Activated CD8-positive, alpha-beta memory T cell treated with anti-CD3 and anti-CD28 coated beads for 1 hour (primary cell): ENCODE measurements at places on chromosomes 5 and 9.

DNA sequence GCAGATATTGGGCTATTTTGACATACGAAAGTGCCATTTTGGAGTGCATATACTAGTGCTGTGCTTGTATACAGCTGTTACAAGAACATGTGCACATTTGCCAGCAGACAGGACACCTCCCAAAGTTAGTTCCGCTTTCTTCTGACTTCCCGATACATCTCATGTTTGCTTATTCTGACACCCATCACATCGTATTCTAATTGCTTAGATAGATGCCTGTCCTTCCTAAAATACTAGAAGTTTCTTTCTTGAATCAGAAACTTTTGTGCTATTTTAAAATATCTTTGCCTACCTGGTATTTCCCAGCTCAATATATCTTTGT is 177.8 kb downstream of the TTLL11 start:
- DNase-seq = no peak

- no peak for DNase-seq
These were observed 4.3 kb upstream of the GPX3 start for GRCh38 chr5:151015974-151016587.

DNA sequence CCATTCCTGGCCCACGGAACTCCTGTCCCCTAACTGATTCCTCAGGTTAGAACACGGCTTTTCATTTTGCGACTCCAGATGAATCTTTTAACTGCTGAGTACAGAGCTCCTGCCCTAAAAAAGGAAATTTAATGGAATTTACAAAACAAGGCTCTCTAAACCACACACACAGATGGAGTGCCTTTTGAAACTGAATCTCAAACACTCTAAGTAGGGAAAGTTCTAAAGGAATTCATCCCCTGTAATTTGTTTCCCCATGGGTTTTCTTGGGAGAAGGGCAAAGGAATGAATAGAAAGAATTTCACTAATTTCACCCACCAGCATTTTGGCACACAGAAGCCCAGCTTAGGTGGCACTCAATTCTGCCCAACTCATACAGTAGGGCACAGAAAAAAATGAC is 106.5 kb downstream of the THBS4 start:
- no peak for DNase-seq

- DNase-seq = no peak
These were observed 40.0 kb downstream of the PAPPA start for GRCh38 chr9:116193636-116194035.

GRCh38 chr5:128135286-128135685 is 51.7 kb downstream of the SLC12A2 start:
- no peak for DNase-seq

- no peak for DNase-seq
These were observed 24.6 kb downstream of the ANXA6 start for GRCh38 chr5:151132963-151133362.

DNA sequence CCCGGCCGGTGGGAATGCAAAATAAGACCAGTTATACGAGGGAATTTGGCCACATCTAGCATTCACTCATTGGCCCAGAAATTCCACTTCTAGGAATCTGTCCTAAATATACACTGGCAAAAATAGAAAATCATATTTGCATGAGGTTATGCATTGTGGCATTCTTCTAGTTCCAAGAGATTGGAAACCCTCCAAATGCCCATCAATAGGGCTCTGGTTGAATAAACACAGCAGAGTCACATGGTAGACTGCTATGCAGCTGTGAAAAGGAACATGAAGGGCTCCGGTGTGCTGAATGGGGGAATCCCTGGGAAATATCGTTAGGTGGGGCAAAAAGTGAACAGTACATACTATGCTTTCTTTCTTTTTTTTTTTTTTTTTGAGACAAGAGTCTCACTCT is 36.8 kb downstream of the PTGES start:
- no peak for DNase-seq

GRCh38 chr5:176630681-176631222 is 277 bp downstream of the EIF4E1B start:
- no peak for DNase-seq

DNA sequence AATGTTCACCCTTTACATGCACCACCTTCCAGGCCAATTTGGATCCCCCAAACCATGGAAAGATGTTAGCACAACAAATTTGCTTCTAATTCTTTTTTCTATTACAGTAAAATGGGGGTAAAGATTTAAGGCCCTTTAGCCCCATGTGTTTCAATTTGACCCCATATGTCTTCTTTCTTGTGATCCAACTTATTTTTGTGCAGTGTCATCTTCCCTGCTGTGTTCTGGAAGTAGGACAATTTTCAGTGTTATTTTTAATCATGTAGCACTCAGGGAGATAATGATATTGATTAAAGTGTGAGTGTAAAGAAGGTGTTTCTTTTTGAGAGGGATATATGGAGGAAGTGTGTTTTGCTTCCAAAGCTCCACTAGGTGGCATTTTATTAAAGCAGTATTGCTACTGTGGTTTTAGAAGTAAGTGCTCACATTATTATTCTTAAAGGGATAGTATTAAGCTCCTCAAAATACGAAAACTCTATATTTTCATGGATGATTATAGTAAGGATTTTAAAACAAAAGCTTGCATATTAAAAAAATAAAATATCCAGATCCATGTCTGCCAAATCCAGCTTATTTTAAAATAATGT is 118.7 kb upstream of the ATP10B start:
- no peak for DNase-seq

DNA sequence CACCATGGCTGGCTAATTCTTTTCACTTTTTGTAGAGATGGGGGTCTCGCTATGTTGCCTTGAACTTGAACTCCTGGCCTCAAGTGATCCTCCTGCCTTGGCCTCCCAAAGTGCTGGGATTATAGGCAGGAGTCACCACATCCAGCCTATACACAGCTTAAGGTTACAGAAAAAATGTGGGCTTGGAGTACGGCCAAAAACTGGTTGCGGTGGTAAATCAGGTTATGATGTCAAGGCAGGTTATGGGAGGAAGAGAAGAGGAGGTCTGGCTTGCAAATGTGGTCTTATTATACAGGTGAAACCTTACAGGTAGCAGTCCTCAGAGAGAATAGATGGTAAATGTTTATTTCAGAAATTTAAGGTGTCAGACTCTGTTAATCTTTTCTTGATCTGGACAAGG is 30.7 kb upstream of the SYK start:
- DNase-seq = no peak

GRCh38 chr5:123120197-123120596 is 31.2 kb downstream of the PRDM6 start:
- DNase-seq = no peak

GRCh38 chr5:53291047-53291446 is 181.5 kb upstream of the MOCS2 start:
- no peak for DNase-seq

GRCh38 chr5:170629566-170630175 is 125.9 kb downstream of the KCNIP1 start:
- DNase-seq = no peak

DNA sequence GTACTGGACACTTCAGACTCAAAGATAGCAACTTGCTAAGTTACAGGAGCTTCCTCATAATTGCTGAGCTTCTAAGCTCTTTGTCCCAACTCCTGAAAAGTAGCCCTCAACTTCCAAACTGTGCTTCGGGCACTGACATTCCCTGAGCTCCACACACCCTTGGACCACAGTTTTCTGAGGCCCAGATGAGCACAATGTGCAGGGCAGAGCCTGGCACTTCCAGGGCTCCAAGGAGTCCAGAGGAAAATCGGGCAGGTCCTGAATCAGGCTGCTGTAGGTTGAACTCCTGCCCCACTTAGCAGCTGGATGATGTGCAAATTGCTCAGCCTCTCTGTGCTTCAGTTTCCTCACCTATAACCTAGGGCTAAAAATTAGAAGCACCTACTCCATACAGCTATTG is 54.6 kb upstream of the KCNIP1 start:
- DNase-seq = no peak

DNA sequence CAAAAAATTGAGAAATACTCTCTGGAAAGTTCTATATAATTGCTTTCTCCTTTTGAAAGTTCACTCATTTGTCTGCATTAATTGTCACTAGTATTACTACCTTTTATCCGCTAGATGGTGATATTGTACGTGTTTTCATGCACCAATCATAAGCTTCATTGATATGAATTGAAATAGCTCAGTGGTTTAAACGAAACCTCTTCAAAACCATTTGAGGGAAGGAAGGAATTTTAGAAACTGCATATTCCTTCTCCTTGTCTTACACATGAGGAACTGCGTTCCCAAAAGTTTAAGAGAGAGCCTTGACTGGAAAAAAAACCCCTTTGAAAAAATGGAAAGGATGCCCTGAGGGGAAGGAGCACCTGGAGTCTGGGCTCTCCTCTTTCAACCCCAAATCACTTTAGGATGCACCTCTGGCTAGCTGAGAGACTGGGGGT is 98.6 kb downstream of the YTHDC2 start:
- no peak for DNase-seq

GRCh38 chr9:33104401-33104800 is 27.9 kb upstream of the SMU1 start:
- no peak for DNase-seq

DNA sequence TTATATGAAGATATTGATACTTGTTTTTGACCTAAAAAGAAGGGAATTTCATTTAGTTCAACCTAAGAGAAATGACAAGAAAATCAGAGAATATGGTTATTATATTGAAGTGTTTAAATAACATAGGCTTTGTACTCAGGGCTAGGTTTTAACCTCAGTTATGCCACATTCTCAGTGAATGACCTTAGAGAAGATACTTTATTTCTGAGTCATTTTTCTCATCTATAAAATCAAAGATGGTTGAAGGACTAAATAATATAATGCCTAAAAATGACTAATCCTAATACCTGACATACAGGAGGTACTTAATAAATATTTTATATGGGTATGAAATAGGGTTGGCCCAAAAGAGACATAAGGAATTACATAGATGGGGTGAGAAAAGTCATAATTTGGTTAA is 32.3 kb downstream of the DIMT1 start:
- DNase-seq = no peak

GRCh38 chr9:112308588-112308987 is 24.8 kb downstream of the PTBP3 start:
- no peak for DNase-seq

- DNase-seq = no peak
These were observed 26.1 kb downstream of the PGGT1B start for GRCh38 chr5:115236599-115236998.

DNA sequence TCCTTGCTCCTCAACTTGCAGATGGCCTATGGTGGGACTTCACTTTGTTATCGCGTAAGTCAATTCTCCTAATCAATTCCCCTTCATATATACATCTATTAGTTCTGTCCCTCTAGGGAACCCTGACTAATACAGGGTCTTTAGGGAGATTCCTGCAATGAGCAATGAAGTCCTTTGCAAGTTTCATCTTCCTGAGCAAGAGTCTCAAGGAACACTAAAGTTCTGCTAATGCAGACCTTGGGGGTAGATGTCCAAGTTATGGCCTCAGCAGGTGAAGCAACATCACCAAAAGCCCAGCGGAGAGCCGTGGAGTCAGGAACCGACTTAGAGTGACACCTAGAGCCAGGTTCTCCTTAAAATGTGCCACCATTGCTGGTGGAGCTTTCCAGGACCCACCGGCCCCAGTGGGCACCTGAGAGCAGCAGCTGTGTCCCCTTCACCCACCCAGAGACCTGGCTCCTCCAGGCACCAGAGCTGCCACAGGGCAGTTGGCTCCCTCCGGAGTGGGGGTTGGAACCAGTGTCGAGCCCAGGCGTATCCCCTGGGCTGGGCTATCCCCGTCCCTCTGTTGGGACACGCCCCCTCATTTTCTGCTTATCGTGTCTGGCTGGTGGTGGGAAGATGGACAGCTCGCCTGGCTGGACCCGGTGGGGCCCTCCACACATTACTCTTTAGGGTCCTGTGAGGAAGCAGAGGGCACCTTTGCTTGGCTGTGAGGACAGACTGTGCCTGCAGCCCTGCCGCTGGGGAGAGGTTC is 10.9 kb upstream of the FCN1 start:
- DNase-seq = no peak

GRCh38 chr5:132764051-132764450 is 13.0 kb downstream of the SEPTIN8 start:
- DNase-seq = no peak

DNA sequence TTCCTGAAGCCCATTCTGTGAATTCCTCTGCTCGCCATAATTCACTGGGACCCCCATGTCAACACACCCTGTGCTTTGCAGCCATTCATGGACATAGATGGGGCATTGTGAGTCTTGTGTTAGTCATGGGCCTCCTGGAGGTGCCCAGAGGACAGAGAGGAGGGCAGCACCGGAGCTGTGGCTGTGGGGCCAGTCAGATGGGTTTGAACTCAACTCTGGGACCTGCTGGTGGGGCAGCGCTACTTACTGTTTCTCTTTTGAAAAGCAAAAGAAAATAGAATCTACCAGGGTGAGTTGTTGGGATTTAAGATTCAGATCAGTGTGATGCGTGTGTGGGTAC is 11.3 kb upstream of the EXOC3 start:
- DNase-seq = no peak

DNA sequence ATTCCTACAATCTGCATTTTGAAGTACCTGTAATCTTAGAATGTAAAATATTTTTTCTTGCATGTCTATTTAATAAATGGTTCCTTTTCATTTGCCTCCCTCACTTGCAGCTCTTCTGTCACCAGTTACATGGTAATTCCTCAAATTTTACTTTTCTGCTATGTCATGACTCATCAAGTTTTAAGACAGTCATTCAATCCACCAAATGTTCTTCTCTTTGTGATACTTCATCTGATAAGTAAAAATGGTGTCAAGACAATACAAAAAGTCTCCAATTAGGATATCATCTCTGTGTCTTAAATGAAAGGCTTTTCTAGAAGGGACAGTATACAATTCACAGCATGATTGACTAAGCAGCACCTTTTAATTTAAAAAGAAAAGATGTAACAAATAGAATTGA is 104.9 kb upstream of the FTMT start:
- no peak for DNase-seq

GRCh38 chr5:14917719-14918118 is 46.1 kb upstream of the ANKH start:
- DNase-seq = no peak

DNA sequence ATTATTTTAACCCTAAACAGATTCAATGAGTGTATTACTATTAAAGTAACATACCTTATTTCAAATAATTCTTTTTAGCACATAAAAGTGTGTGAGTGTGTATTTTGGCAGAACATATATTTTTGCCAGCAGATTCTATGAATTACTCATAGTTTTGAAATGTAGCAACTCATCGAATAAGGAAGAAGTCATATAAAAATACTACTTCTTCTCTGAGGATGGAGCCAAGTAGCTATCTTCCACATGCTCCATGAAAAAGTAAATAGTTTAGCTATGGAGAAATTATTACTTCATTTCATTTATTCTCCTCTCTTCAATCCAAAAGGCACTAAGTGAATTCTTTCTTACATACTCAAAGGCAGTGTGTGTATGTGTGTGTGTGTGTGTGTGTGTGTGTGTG is 1090.4 kb upstream of the CDH6 start:
- DNase-seq = no peak

DNA sequence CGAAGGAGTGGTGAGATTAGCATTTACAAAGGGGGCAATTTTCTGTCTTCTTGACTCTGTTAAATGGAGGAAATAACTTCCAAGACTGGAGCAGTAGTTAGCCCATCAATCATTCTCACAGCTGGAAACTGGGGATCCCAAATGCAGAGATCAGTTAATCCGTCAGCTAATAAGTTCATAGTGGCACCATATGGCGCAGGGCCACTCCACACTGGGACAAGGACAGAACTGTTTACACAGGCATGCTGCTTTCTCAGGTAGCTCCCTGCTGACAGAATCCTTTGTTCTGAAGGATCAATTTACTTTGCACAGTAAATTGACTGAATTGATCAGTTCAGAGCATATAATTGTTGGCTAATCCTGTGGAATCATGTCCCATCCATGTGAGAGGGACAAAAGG is 395.7 kb downstream of the TMEM161B start:
- DNase-seq = no peak
